ENCODE measurements at places on chromosomes 2 and 18. TPM values are rescaled to one million over a fixed set of nuclear protein-coding genes. Genes with fewer than 3 reads are reported as not detected.

- no peak for DNase-seq
Measured at GRCh38 chr2:171874963-171875362, 19.1 kb downstream of the SLC25A12 start.

DNA sequence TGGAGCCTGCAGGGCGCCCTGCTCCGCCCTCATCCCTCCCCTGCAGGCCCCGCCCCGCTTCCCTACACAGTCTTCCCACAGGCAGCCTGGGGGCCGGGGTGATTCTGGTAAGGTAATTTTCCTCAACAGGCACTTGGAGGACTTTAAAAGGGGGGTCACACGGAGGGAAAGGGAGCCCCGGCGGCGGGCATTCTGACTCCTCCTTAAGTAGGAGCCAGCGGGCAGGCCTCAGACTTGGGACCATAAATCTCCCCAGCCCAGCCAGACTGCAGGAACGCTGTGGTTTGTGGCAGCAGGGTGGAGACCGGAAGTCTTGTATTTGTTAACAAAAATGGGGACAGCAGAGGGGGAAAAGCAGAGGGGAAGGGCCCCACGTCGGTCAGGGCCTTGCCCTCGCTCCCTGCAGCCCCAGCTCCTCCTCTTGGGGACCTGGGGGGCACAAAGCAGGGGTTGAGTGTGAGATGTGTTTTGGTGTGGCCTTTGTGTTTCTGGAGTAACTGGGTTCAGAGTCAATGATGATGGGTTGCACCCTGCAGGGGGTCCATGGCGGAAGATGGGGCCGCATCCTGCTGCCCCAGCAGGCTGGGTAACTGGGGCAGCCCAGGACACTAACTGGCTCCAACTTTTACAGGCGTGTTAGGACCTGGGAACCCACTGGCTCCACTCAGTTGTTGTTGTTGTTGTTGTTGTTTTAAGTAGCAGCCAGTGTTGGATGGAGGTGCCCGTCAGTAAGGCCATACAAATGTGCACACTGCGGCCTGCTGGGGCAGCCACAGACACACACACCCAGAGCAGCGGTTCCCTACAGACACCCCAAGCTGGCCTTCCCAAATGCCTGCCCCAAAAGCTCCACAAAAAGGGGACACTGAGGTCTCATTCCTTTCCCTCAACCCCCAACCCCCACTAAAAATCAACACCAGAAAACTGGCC lies 27.7 kb downstream of the SMAD7 start:
- peak; percentile 95 for DNase-seq

- DNase-seq, result peak; percentile 85
Measured at GRCh38 chr2:207467716-207468347, 61.9 kb upstream of the CREB1 start.

DNA sequence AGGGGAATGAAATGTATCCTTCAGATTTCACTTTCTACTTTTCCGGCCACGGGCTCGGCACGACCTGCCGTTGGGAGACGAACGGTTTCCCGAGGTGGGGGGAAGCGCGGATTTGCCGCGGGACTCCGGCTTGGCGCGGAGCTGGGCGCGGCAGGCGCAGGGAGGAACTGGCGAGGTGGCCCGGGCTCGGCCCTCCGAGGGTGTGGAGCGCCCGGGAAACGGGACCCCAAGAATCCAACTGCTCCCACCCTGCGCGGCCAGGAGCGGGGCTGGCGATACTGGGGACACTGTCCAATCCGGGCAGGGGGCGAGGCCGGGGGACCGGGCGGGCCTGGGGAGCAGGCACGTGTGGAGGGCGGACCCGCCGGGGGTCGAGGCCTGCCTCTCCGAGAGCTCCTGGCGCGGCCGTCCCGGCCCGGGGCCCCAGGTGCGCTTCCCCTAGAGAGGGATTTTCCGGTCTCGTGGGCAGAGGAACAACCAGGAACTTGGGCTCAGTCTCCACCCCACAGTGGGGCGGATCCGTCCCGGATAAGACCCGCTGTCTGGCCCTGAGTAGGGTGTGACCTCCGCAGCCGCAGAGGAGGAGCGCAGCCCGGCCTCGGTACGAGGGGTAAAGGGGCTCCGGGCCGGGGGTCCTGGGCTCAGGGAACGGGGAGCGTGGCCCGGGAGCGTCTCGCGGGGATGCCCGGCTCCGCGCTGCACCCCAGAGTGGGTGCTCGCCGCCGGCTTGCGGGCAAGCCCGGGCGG lies at the start of gene ANXA4:
ANXA4 (plus strand) TSS at position 560 of the 747 bp plus-strand sequence. CDS start 39,432 bp downstream, outside the sequence.
- DNase-seq, result peak; percentile 45

GRCh38 chr2:177529166-177529565 lies 136.6 kb downstream of the AGPS start:
- DNase-seq, result no peak

GRCh38 chr2:15383695-15384350 lies 177.3 kb downstream of the NBAS start:
- no peak for DNase-seq

- DNase-seq, result no peak
Measured at GRCh38 chr18:61413396-61413795, 80.2 kb downstream of the CDH20 start.

GRCh38 chr2:5410991-5411700 lies 281.0 kb upstream of the SOX11 start:
- no peak for DNase-seq

DNA sequence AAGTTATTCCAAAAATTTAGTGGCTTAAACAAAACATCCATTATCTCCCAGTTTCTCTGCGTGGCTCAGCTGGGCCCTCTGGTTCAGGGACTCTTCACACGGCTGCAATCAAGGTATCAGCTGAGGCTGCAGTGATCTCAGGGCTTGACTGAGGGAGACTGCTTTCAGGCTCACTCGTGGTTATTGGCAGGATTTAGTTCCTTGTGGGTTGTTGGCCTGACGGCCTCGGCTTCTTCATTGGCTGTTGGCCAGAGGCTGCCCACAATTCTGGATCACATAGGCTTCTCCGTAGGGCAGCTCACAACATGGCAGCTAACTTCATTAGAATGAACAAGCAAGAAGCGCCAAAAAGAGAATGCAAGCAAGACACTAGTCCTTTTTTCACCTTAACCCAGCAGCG lies 90.1 kb downstream of the ABI2 start:
- peak; percentile 74 for DNase-seq

DNA sequence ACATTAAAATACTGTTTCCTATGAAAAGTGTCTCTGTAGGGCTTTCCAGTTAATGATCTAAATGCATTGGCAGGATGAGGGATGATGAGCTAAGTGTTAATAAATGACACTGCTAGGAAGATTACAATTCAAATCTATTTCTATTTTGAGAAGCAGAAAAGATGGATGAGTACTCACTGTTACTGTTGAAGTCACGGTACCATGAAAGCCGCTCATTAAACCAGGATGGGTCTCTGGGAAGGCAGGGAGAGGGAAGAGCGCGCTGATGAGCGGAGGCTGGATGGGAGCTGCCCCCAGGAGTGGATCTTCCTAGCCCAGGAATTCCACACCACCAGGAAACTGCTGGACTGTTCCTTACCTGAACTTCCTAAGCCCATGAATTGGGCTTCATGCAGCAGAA lies 27.1 kb upstream of the TXNDC2 start:
- DNase-seq, result no peak

- DNase-seq, result no peak
Measured at GRCh38 chr2:127424598-127425520, 6.6 kb downstream of the PROC start.

Gene CROCC2
- not detected for total RNA-seq

Gene CYP26B1
- total RNA-seq, result 0.77 TPM

Gene DYNAP
- total RNA-seq, result not detected

Gene POTEC
- total RNA-seq, result not detected

Gene AFF3
- total RNA-seq, result 14.7 TPM

Measured in astrocyte (in vitro differentiated cells and primary cell).